Skin of body (tissue), 3 donors: ENCODE measurements at places on chromosomes 3 and 15.
A peak's percentile ranks its signal among the peaks of the same experiment; 100 is the strongest.

DNA sequence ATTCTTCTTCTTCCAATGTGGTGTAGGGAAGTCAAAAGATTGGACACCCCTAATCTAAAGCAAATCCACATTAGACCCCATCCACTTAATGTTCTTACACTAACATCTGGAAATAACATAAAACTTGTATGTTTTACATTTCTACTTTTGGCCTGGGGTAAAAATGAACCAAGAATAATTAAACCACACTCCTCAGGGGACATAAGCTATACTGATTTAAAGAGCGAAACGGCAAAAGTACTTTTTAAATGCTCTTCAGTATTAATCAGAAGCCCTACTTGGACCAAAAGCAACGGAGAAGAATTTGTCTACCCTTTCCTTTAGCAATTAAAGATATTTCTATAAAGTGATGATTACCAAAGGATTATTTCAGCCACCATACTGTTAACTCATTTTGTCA lies 123.9 kb downstream of the TMCC1 start:
- no peak for DNase-seq

DNA sequence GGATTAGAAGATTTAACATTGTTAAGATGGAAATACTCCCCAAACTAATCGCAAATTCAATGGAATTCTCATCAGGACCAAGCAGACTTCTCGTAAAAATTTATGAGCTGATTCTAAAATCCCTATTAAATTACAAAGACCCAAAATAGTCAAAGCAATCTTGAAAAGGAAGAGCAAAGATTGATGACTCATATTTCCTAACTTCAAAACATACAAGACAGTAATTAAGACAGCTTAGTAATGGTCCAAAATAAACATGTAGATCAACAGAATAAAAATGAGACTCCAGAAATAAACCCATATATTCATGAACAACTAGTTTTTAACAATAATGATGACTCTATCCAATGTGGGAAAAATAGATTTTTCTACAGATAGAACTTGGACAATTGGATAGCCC lies 148.7 kb downstream of the SI start:
- DNase-seq, result no peak

DNA sequence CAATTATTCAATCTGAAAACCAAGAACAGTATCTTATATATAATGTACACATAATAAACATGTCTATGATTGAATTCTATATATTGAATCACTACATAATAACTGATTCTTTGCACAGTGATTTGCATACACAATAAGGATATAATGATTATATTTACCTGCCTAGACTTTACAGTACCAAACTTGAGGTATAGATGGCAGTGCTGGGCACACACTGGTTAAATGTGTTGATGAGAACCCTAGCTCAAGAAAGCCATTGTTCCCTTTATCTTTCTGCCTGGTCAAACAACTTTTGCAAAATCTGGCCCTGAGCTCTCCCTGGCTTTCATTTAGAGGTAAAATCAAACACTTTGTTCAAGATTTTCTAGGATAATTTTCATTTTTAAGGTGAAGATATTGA lies 697.7 kb downstream of the TUSC7 start:
- no peak for DNase-seq

DNA sequence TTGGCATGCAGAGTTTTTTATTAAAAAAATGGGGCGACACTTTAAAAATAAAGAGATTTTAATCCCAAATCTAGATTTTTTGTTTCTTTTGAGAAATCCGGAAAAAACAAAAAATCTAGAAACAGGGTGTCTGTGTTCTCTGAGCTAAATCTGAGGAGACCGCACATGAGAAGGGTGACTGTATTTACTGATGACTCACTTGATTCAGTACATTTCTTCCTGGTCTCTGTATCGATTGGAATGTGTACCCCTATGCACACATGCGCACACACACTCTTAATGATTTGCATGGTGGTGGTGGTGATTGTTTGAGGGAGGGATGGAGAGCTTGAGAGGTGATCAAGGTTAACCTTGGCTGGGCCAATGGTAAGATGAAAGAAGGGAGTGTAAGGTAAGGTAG lies 443.1 kb upstream of the THRB start:
- no peak for DNase-seq

GRCh38 chr15:67383899-67384298 lies 129.3 kb downstream of the IQCH start:
- no peak for DNase-seq

GRCh38 chr15:52118969-52119749 lies 6.6 kb upstream of the BCL2L10 start:
- no peak for DNase-seq

- DNase-seq, result no peak
Measured at GRCh38 chr3:143080196-143080595, 39.4 kb upstream of the CHST2 start.

DNA sequence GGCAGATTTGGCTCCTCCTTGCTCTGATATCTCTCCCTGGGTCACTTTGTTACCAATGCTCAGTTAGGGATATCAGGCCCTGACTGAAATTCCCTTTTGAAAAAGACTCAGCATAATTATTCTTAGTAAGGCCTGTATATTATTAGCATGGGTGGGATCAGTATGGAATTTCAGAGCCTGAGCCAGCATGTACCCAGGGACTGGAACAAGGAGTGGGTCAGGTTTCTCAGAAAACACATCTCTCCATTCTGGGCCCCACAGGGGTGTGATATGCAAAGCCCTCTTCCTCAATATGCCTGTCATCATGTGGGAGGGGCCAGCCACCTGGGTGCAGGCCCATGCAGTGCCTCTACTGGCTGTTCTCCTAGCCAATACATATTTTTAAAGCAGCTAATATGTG lies 423.2 kb downstream of the EPHB1 start:
- DNase-seq, result no peak

DNA sequence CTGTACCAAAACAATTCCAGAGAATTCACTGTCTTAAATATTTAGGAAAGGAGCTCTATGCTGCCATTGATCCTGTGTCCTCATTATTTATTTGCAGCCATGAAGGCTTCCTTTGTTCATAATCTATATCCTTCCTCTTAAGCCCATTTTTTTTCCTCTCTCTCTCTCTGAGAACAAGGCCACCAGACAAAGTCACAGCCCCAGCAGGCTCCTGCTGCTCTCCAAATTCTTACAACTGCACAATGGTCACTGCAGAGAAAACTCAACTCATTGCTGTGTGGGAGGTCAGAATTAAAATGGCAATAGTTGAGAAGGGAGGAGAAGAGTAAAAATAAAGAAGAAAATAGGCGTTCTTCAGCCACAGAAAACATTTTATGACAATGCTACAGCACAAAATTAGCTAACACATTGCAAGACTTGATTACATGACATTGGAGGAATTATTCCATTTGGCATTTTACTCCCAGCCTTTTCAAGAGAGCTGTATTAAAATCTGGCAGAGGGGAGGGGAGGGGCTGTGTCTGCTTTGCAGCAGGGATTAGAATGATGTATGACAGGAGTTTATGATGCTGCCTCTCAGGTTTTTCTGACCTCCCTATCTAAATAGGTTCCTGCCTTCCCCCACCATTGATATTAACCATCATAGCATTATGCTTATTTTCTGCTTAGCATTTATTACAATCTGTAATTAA lies 399.7 kb upstream of the THBS1 start:
- peak; percentile 93 for DNase-seq

DNA sequence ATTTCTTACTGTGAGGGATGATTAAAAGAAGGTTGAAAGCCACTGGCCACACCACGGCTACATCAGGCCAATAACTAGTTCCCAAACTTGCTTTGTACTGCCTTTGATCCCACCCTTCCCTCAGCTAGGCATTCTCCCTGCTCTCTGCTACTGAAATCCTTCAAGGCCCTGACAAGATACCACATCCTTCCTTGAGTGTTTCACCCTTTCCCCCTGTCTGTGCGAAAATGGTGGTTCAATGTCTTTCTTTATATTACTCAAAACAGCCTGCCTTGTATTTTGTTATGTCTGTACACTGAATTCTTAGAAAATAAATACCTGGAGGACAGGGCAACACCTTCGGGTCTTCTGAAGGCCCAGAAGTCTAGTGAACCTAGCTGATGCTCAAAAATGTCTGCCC lies 932 bp upstream of the VPS8 start:
- DNase-seq, result no peak

GRCh38 chr3:154275292-154275691 lies 49.0 kb downstream of the DHX36 start:
- no peak for DNase-seq

GRCh38 chr3:172530566-172530965 lies 7.3 kb upstream of the TNFSF10 start:
- no peak for DNase-seq

- no peak for DNase-seq
Measured at GRCh38 chr15:90933301-90933700, 952 bp upstream of the HDDC3 start.

DNA sequence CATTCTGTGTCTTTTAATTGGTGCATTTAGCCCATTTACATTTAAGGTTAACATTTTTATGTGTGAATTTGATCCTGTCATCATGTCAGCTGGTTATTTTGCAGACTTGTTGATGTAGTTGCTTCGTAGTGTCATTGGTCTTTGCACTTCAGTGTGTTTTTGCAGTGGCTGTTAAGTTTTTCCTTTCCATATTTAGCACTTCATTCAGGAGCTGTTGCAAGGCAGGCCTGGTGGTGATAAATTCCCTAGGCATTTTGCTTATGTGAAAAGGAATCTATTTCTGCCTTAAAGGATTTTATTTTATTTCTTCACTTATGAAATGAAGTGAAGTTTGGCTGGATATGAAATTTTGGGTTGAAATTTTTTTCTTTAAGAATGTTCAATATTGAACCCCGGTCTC lies 70.2 kb upstream of the CD96 start:
- no peak for DNase-seq

DNA sequence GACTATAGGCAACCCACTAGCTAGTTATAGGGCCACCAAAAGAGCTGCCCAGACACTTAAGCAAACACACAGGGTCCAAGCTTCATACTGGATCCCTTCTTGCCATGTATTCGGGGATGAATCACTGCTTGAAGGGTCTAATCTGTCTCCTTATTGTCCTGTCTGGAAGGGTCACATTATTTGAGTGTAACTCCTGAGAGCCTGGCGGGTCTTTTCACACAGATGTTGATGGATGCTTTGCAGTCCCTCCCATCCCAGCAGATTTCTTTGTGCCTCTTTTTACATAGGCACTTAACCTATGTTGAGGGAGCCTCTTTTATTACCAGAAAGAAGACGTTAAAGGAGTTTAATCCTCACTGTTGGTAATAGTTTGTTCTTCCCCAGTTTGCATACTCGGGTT lies 56.6 kb downstream of the BBX start:
- DNase-seq, result no peak

DNA sequence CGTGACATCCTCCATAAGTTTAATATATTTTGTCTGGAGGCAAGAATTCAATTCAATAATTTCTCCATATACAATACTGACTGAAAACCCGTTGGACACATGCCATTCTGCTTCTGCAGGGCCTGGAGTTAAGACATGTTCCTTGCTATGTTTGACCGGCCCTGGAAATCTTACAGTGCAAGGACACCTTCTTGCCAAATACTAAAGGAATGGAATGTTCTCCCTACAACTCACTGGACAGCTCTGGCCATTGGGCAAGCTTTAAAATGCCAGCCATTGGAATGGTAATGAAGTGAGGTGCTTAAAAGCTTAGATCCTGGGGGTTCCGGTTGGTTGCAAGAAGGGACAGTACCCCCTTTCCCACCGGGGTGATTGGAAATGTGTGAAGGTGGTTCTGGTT lies 329.8 kb upstream of the PROK2 start:
- DNase-seq, result no peak

- no peak for DNase-seq
Measured at GRCh38 chr3:197736010-197736490, 654 bp downstream of the RUBCN start.

DNA sequence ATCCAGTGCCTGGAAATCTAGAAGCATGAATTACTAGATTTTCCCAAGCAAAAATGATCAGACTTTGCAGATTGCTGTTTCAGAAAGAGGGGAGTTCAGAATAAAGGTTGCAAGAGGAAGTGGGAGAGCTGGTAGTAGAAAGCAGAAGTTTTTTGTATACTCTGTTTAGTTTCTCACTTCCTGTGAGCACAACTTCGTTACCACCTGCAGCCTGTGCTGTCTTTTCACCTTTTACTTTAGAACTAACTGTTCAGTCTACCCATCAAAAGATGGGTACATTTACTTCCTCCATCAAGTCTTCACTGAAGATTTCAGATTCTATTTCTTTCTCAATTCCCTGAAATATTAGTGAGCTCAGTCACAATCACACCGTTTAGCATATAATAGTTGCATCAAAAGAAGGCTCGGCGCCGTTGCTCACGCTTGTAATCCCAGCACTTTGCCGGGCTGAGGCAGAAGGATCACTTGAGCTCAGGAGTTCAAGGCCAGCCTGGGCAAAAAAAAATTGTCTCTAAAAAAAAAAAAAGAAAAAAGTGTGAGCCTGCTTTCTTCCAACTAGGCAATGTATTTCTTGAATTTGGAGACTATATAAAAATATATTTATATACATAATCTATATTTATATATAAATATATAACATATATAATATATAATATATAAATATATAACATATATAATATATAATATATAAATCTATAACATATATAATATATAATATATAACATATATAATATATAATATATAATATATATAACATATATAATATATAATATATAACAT lies 1.8 kb upstream of the CEP97 start:
- no peak for DNase-seq

- DNase-seq, result peak; percentile 78
Measured at GRCh38 chr3:172129850-172130716, 90.7 kb downstream of the FNDC3B start.

DNA sequence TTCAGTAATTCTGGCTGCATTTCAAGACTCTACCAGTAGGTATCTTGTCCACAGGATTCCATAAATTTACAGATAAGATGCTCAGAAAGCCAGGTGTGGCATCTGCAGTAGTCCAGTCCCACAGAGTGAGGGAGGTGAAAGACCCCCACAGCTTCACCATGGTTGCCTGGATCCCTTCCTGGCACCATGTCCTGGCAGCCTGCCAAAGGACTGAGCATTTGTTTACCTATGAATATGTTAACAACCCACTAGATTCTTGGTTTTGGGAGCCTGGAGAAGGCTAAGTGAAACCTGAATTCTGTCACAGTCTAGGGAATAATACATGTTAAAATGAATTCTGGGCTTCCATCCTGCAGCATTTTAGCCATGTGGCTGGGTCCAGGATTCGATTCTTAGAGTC lies 14.9 kb downstream of the CHST2 start:
- DNase-seq, result no peak

- DNase-seq, result no peak
Measured at GRCh38 chr3:138361561-138361971, 13.2 kb downstream of the MRAS start.

DNA sequence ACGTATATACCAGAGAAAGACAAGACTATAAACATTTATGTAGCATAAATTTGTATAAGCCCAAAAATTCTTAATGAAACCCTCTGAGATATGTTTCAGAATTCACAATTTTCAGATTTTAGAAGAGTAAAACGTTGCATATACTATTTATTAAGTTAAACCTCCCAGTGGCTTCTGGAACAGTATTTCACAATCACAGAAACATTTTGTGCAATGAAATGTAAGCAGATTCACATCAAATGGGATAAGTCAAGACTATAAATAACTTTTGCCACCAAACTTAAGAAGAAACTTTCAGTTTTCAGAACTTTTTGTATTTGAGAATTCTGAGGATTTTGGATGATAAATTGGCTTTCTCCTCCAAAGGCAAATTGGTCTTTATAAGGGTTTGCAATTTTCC lies 9.2 kb downstream of the SLTM start:
- DNase-seq, result no peak
